ENCODE measurements at places on chromosomes 13 and 19. TPM values are rescaled to one million over a fixed set of nuclear protein-coding genes. Genes with fewer than 3 reads are reported as not detected.
A peak's percentile ranks its signal among the peaks of the same experiment; 100 is the strongest.

GRCh38 chr19:38596057-38596981 lies 21.4 kb downstream of the MAP4K1 start:
- no peak overlapping the region for H3K27ac ChIP-seq
- no peaks in the 10 kb centered on the region for H3K4me1 ChIP-seq
- H3K36me3 ChIP-seq: no peaks in the 10 kb centered on the region
- DNase-seq: no peak
- H3K27me3 ChIP-seq: peaks cover 6% of the 10 kb centered on the region

GRCh38 chr19:1066748-1067340 lies at the start of gene ARHGAP45:
Gene ARHGAP45 (plus strand): TSS chr19:1067167. CDS start chr19:1067406, 239 bp downstream.
- peaks cover 4% of the 10 kb centered on the region for H3K4me1 ChIP-seq
- no peak within 1 kb of the TSS for H3K4me3 ChIP-seq
- no peak for DNase-seq
- no peaks in the 10 kb centered on the region for H3K36me3 ChIP-seq
- no peak within 1 kb of the TSS for H3K27ac ChIP-seq

- no peak overlapping the region for H3K27ac ChIP-seq
- no peak for DNase-seq
- peaks cover 7% of the 10 kb centered on the region for H3K27me3 ChIP-seq
- no peaks in the 10 kb centered on the region for H3K4me1 ChIP-seq
- no peaks in the 10 kb centered on the region for H3K36me3 ChIP-seq
- H3K4me3 ChIP-seq: no peak overlapping the region
Observed at GRCh38 chr13:39245688-39246087, 207.4 kb downstream of the NHLRC3 start.

DNA sequence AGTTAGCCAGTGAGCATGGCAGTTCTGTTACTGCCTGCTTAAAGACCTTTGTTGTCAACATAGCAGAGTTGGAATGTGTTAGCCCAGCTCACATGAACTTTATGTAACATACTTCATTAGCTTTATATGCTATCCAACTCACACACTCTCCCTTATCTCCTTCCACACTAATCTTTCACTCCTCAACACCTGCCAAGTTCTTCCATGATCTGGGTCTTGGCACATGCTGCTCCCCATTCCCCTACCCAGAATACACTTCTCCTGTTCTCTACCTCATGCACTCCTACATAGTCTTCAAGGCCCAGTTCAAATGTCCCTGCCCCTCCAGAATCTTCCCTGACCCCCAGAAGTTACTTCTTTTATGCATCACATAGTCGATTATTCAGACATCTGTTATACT lies 179.3 kb downstream of the KATNAL1 start:
- no peak overlapping the region for H3K27ac ChIP-seq
- H3K27me3 ChIP-seq: no peaks in the 10 kb centered on the region
- no peak for DNase-seq
- H3K4me3 ChIP-seq: no peak overlapping the region

- peaks cover 2% of the 10 kb centered on the region for H3K27me3 ChIP-seq
- H3K27ac ChIP-seq: no peak overlapping the region
- H3K4me3 ChIP-seq: no peak overlapping the region
- peaks cover 12% of the 10 kb centered on the region for H3K36me3 ChIP-seq
Observed at GRCh38 chr13:108496362-108497210, 132.8 kb upstream of the MYO16 start.

DNA sequence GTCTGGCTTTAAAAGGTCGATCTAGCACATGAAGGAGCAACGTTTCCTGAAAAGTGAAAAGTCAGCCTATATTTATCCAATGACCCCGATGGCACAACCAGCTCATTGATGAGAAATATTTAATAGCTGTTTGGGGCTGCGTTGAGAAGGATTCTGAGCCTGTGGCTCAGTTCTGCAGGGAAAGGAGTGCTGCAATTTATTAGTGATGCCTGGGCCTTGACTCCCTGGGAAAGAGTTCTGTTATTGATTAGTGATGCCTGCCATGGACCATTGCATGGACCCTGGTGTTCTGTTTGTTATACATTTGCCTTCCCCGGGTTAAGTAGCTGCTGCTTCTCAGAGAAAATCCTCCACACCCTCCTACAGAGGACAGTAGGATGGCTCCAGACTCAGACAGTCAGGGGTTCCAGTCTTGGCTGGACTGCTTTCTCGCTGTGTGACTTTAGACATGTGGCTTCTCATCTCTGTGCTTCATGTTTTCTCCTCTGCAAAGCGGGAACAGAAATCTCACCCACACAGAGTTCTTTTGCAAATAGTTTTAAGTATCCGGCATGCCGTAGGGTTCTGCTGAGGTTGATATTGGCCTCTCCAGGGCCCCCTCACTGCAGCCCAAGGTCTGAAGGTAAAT lies 17.7 kb upstream of the PTPRS start:
- H3K27ac ChIP-seq: no peak overlapping the region
- H3K36me3 ChIP-seq: no peaks in the 10 kb centered on the region
- H3K4me1 ChIP-seq: no peaks in the 10 kb centered on the region
- no peak for DNase-seq
- no peak overlapping the region for H3K4me3 ChIP-seq
- H3K27me3 ChIP-seq: peaks cover 13% of the 10 kb centered on the region

GRCh38 chr19:1349211-1349610 lies 34.5 kb upstream of the NDUFS7 start:
- H3K27me3 ChIP-seq: peaks cover 4% of the 10 kb centered on the region
- no peak overlapping the region for H3K27ac ChIP-seq
- H3K4me1 ChIP-seq: no peaks in the 10 kb centered on the region
- no peak for DNase-seq

- H3K4me3 ChIP-seq: peak overlapping the region; percentile 84
- H3K4me1 ChIP-seq: peaks cover 64% of the 10 kb centered on the region
- no peaks in the 10 kb centered on the region for H3K27me3 ChIP-seq
- H3K36me3 ChIP-seq: peaks cover 34% of the 10 kb centered on the region
- peak; percentile 65 for DNase-seq
Observed at GRCh38 chr19:6271721-6272410, 7.9 kb downstream of the MLLT1 start.

DNA sequence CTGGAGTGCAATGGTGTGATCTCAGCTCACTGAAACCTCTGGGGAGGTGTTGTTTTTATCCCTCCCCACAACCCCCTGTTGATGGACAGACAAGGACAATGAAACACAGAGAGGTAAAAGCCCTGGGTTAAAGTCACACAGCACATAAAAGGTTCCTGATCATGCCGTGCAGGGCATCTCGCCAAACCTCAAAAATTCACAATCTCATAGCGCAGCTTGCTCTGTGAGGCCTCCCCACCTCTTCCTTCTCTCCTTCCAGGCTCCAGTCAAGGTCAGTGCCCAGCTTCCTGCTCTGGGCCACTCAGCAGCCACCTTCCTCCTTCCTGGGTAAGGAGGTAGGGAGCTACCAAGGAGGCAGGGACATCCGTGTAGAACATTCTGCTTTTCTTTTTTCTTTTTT lies 2.3 kb downstream of the FUT2 start:
- H3K4me3 ChIP-seq: no peak overlapping the region
- H3K27me3 ChIP-seq: peaks cover 13% of the 10 kb centered on the region
- no peak overlapping the region for H3K27ac ChIP-seq
- H3K36me3 ChIP-seq: no peaks in the 10 kb centered on the region
- DNase-seq: peak; percentile 38

GRCh38 chr13:39407786-39408185 lies 195.2 kb downstream of the LHFPL6 start:
- peaks cover 25% of the 10 kb centered on the region for H3K4me1 ChIP-seq
- DNase-seq: no peak
- H3K4me3 ChIP-seq: no peak overlapping the region
- no peaks in the 10 kb centered on the region for H3K27me3 ChIP-seq

DNA sequence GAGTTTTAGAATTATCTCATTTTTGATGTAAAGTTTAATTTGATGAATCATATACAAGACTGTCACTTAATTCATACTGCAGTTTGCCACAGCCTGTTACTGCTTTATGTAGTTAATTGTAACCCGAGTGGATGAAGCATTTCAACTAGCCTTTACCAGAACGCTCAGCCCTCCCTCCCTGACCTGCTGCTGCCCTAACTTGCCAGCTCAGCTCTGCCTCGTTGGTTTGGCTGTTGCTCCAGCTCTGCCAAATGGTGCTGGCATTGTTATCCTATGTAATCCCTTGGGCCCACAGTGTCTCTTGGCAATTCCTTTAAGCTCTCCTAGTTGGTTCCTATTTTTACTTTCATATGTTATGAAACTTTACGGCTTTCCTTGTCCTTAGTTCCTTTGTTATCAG lies 113.3 kb downstream of the LMO7 start:
- no peak for DNase-seq
- H3K4me1 ChIP-seq: peaks cover 94% of the 10 kb centered on the region
- peak overlapping the region; percentile 70 for H3K27ac ChIP-seq
- H3K4me3 ChIP-seq: peak overlapping the region; percentile 44

DNA sequence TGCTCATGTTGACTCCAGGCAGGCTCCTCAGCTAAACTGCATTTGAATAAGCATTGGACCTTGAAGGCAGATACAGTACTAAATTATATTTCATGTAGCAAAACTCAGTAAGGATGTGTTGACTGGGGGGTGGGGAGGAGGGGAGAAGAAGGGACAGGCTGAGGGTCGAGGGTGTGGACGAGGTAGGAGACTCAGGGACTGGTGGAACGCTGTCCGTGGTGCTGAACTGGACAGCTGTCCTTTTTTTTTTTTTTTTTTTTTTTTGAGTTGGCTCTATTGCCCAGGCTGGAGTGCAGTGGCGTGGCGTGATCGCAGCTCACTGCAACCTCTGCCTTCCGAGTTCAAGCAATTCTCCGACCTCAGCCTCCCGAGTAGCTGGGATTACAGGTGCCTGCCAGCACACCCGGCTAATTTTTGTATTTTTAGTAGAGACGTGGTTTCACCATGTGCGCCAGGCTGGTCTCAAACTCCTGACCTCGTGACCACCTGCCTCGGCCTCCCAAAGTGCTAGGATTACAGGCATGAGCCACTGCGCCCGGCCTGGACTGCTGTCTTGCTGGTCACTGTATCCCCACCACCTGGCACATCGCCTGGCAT lies 33.2 kb upstream of the CASP14 start:
- H3K27ac ChIP-seq: no peak overlapping the region
- H3K4me3 ChIP-seq: no peak overlapping the region
- peaks cover 2% of the 10 kb centered on the region for H3K27me3 ChIP-seq
- no peaks in the 10 kb centered on the region for H3K36me3 ChIP-seq
- H3K4me1 ChIP-seq: no peaks in the 10 kb centered on the region

- H3K27me3 ChIP-seq: peaks cover 4% of the 10 kb centered on the region
- DNase-seq: no peak
- H3K27ac ChIP-seq: peak overlapping the region; percentile 95
- peaks cover 21% of the 10 kb centered on the region for H3K4me1 ChIP-seq
- peaks cover 65% of the 10 kb centered on the region for H3K36me3 ChIP-seq
Observed at GRCh38 chr19:52297601-52298364, 814 bp downstream of the ZNF480 start.

DNA sequence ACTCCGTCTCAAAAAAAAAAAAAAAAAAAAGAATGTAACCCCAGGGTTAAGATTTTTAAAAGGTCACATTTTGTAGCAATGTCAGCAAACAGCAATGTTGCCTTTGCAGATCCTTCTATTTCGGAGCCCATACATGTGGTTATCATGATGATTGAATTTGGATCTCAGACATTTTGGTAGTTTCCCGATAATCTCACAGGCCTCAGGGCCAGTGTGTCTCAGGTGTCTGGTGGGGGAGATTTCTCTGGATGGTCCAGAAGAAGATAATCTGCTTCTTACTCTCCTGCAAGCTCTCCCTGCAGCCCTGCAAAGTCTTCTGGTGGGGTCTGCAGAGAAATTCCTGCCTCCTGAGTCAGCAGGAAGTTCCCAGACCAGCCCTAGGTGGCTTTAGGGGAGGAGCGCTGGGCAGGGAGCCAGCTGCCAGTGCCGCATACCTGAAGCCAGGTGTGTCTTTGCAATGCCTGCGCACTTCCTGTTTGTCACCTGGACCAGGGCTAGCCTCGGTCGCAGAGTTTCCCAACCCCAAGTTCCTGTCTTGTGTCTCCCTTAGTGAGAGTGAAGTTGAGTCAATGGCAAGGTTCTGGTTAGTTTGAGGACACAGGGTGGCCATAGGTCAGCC lies 1.4 kb downstream of the SH2D3A start:
- peaks cover 12% of the 10 kb centered on the region for H3K4me1 ChIP-seq
- no peak overlapping the region for H3K4me3 ChIP-seq
- H3K36me3 ChIP-seq: no peaks in the 10 kb centered on the region
- peaks cover 2% of the 10 kb centered on the region for H3K27me3 ChIP-seq
- no peak for DNase-seq

DNA sequence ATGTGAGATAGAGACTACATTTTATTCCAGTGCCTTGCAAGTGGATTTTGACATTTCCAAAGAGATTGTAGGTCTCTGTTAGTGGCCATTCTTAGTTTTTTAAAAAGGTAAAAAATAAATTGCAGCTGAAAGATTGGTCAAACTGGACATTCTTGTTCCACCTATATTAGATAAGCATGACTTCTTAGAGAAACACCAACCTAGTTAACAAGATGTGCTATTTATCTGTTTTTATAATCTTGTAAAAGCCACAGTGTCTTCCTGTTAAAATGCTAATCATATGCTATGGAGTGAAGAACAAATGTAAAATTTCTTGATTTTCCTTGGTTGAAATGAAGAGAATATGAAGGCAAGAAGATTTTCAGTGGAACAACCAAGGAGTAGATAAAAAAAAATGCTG lies 33.4 kb upstream of the GPR183 start:
- peaks cover 9% of the 10 kb centered on the region for H3K4me1 ChIP-seq
- peaks cover 3% of the 10 kb centered on the region for H3K27me3 ChIP-seq
- no peak overlapping the region for H3K4me3 ChIP-seq

DNA sequence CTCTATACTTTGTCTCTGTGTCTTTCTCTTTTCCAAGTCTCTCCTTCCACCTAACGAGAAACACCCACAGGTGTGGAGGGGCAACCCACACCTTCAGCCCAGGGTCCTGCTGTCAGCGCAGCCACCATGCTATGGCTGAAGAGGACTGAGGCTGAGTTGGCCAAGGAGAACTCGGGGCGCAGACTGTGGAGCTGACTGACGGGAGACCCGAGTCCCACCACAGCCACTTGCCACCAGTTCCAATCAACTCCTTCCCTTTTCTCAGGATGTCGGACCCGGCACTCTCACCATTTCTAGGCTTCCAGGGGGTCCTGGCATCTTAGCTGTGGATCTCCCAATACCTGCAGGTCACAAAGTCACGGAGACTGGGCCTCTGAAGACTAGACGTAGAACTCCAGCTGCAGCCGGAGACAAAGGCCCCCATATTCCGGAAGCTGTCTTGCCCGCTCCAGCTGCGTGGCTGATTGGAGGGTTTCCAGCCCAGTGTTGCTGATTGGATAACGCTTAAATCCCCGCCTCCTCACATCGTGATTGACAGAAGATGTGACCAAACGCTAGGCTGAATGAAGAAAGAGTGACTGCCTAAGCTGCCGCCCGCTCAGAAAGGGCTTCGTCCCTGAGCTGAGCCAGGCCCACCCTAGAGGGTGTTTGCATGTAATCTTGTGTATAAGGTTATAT lies 63.6 kb downstream of the ZNF429 start:
- peak overlapping the region; percentile 68 for H3K27ac ChIP-seq
- peaks cover 6% of the 10 kb centered on the region for H3K36me3 ChIP-seq
- H3K4me1 ChIP-seq: no peaks in the 10 kb centered on the region
- DNase-seq: peak; percentile 41

Gene ZNF225
- 3.6 TPM for total RNA-seq

Gene ZNF554
- total RNA-seq: 2.3 TPM

Gene ZNF283
- 9.4 TPM for total RNA-seq

Gene IL11
- total RNA-seq: 36.1 TPM

Gene ZNF57
- total RNA-seq: 2.1 TPM

Gene ATP4A
- total RNA-seq: not detected

Gene MBD3L1
- total RNA-seq: not detected

Gene OR7D2
- not detected for total RNA-seq

Gene ZNF497
- total RNA-seq: 0.22 TPM
